Prostate gland (tissue), 2 donors: ENCODE measurements at places on chromosomes 7 and 10. TPM values are rescaled to one million over a fixed set of nuclear protein-coding genes. Genes with fewer than 3 reads are reported as not detected.

DNA sequence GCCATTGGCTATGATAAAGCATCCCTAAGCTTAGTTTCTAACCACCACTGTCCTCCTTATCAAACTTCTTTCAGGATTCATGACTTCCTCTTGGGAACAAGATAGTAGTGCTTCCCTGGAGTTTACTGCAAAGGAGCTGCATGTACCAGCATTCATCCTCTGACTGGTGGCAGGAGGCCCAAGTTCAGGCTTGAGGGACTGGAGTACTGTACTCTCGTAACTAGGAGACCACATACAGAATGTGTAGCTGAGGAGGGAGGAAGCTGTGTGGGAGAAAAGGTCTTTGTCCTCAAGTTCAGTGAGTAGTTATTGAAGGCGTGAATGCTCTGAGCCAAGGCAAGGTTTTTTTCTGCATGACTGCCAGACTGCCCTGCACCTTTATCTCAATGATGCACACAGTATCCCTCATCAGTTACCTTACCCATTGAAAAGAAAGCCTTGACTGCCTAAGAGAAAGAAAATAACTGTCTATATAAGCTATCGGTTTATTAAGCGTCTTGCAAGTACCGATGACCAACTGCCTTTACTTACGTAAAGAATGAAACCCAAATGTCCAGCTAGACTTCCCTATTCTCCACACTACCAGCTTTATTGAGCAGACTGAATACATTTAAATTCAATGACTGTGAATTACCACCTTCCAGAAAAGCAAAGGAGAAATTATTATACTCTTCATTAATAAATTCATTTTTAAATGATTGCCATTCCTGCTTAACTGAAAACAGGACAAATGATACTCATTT lies 12.8 kb downstream of the SCRN1 start:
- no peaks in the 10 kb centered on the region for H3K27me3 ChIP-seq
- no peak overlapping the region for H3K4me3 ChIP-seq
- no peak overlapping the region for H3K27ac ChIP-seq
- no peaks in the 10 kb centered on the region for H3K36me3 ChIP-seq

GRCh38 chr10:119786117-119786769 lies 60.4 kb downstream of the INPP5F start:
- no peak for DNase-seq
- H3K27me3 ChIP-seq = no peaks in the 10 kb centered on the region
- no peaks in the 10 kb centered on the region for H3K36me3 ChIP-seq
- H3K4me3 ChIP-seq = no peak overlapping the region

DNA sequence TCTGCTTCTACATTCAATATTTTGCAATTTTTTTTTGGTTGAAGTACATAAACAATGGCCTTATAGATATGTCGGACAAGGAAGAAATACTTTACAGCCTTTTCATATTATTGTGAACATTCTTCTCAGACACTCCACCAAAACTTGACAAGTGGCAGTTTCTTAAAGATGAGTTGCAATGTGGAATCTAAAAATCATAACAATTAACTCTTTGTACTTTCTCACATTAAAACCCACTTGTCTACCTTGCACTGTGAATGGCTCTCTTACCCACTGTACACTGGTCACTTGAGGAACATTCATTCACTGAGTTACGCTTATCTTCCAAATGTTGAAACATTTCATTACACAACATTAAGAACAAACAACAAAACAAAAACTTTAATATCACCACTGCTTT lies 44.2 kb downstream of the ARHGAP12 start:
- H3K4me3 ChIP-seq = no peak overlapping the region
- no peak for DNase-seq
- no peaks in the 10 kb centered on the region for H3K27me3 ChIP-seq
- no peaks in the 10 kb centered on the region for H3K4me1 ChIP-seq

GIMAP6 gene
- 10.8 TPM for total RNA-seq

- no peak for DNase-seq
- H3K4me1 ChIP-seq = peaks cover 11% of the 10 kb centered on the region
- H3K36me3 ChIP-seq = no peaks in the 10 kb centered on the region
- H3K4me3 ChIP-seq = no peak overlapping the region
- no peaks in the 10 kb centered on the region for H3K27me3 ChIP-seq
Observed at GRCh38 chr10:73169320-73169719, 1.4 kb downstream of the FAM149B1 start.

OR6V1 gene
- total RNA-seq = not detected

SMKR1 gene
- total RNA-seq = 6.6 TPM

- no peak overlapping the region for H3K4me3 ChIP-seq
- peaks cover 34% of the 10 kb centered on the region for H3K4me1 ChIP-seq
- H3K36me3 ChIP-seq = no peaks in the 10 kb centered on the region
- no peak overlapping the region for H3K27ac ChIP-seq
- H3K27me3 ChIP-seq = no peaks in the 10 kb centered on the region
- DNase-seq = no peak
Observed at GRCh38 chr7:36264123-36264801, 111.2 kb downstream of the EEPD1 start.

DNA sequence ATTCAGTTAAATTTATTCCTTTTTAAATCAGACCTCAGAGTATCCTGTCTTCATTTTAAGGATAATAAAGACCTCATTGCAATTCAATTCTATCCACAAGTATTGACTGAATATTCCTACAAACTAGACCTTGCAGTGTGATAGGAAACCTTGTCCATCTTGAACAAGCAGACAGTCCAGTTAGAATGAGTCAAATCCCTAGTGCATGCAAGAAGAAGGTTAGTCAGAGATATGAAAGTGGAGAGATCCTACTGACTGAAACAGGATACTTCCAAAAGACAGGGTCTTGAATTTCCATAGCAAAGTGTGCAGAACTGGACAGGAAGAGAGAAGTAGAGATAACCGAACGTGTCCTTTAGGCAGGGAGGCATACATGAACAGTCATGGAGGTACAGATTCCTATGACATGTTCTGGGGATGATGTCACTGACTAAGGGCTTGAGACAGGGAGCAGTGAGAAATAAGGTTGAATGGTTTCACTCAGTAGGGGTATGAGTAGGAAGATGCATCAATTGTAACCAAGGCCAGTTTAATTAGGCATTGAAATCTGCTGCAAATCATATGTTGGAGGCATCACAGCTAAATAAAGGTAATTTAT lies 45.2 kb downstream of the PPP1R3A start:
- no peaks in the 10 kb centered on the region for H3K27me3 ChIP-seq
- no peak overlapping the region for H3K4me3 ChIP-seq
- H3K4me1 ChIP-seq = no peaks in the 10 kb centered on the region
- H3K36me3 ChIP-seq = no peaks in the 10 kb centered on the region
- DNase-seq = no peak

DNA sequence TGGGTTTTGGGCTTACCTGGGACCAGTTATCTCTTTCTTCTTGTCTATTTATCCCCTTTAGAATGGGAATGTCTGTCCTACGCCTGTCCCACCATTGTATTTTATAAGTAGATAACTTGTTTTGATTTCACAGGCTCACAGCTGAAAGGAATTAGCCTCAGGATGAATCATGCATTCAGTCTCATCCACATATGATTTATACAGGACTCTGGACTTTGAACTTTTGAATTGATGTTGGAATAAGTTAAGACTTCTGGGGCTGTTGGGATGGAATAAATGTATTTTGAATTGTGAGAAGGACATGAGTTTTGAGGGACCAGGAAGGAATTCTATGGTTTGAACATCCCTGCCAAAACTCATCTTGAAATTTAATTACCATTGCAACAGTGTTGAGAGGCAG lies 112.6 kb downstream of the AMPH start:
- no peak for DNase-seq
- H3K4me1 ChIP-seq = no peaks in the 10 kb centered on the region
- no peaks in the 10 kb centered on the region for H3K36me3 ChIP-seq
- H3K27me3 ChIP-seq = no peaks in the 10 kb centered on the region
- H3K27ac ChIP-seq = no peak overlapping the region

- H3K27ac ChIP-seq = no peak overlapping the region
- H3K4me1 ChIP-seq = no peaks in the 10 kb centered on the region
- no peak for DNase-seq
- H3K36me3 ChIP-seq = no peaks in the 10 kb centered on the region
Observed at GRCh38 chr7:92748495-92748894, 87.9 kb downstream of the CDK6 start.

GRCh38 chr10:70503776-70504175 lies 25.2 kb downstream of the PALD1 start:
- no peaks in the 10 kb centered on the region for H3K36me3 ChIP-seq
- H3K27ac ChIP-seq = no peak overlapping the region
- no peaks in the 10 kb centered on the region for H3K27me3 ChIP-seq
- H3K4me3 ChIP-seq = no peak overlapping the region
- DNase-seq = no peak

PRKG1 gene
- 9.0 TPM for total RNA-seq

DNA sequence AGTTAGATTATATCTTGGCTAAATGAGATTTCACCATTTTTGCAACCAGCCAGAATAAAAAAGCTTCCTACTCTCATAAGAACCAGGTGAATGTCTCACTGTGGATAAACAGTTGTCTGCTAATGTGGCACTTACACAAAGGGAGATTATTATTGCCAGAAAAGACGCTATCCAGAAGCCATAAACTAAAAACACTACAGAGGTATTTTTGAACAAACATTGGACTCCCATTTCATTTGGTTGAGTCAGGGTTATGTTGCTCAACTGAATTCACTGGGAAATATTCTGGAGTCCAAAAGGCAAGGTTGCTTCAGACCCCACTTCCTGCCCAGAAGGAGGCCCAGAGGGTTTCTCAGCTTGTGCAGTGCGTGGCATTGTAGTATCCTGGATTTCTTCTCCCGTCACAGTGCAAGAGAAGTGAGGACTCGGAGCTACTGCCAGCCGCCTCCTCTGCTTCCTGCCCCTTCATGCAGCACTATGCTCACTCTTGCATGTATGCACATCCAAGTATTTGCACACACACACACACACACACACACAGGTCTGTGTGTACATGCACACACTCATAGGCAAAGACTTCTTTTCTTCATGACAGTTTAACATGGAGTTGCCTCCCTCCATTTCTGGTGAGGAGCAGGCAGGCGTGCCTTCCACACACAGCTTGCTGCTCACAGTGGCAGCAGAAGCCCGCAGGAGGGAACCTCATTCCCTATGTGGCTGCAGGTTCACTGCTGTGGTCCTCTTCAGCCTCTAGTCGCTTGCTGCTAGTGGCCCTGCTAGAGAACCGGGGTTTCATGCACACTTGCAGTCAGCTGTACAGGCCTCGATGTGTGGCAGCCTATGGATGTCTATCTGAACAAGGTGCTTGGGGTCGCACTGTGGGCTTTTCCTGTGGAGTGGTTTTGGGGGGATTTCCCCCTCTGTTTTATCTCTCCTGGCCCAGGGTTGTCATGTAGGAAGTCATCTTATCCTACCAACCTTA lies 10.1 kb downstream of the DENND10 start:
- no peak overlapping the region for H3K27ac ChIP-seq
- H3K27me3 ChIP-seq = no peaks in the 10 kb centered on the region
- H3K36me3 ChIP-seq = no peaks in the 10 kb centered on the region
- no peak overlapping the region for H3K4me3 ChIP-seq
- no peaks in the 10 kb centered on the region for H3K4me1 ChIP-seq

GRCh38 chr7:20083781-20084180 lies 133.4 kb downstream of the MACC1 start:
- no peaks in the 10 kb centered on the region for H3K36me3 ChIP-seq
- H3K27me3 ChIP-seq = no peaks in the 10 kb centered on the region
- DNase-seq = no peak

PRPS1L1 gene
- not detected for total RNA-seq

FEZF1 gene
- not detected for total RNA-seq

DNA sequence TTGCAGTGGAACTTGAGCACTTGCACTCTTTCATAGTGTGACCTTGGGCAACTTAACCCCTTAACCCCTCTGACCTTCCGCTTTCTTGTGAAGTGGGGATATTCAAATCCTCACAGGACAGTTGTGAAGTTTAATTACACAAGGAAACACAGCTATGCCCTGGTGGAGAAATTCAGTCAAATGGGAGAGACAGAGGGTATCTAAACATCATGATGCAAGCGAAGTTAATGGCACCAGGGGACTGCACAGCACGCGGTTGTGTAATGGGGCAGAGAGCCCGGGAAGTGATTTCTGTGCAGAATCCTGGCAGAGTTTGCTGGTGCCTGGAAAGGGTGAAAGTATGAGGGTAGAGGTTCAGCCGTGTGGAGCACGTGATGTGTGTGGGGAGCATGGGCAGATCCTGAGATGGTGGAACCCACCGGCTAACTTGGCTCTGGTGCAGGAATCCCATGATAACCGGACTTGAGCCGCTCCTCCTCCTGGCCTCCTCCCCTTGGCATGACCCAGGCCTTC lies 51.7 kb downstream of the SNX10 start:
- DNase-seq = no peak
- no peak overlapping the region for H3K27ac ChIP-seq
- H3K27me3 ChIP-seq = no peaks in the 10 kb centered on the region
- H3K4me1 ChIP-seq = no peaks in the 10 kb centered on the region

NPSR1 gene
- total RNA-seq = not detected

DNA sequence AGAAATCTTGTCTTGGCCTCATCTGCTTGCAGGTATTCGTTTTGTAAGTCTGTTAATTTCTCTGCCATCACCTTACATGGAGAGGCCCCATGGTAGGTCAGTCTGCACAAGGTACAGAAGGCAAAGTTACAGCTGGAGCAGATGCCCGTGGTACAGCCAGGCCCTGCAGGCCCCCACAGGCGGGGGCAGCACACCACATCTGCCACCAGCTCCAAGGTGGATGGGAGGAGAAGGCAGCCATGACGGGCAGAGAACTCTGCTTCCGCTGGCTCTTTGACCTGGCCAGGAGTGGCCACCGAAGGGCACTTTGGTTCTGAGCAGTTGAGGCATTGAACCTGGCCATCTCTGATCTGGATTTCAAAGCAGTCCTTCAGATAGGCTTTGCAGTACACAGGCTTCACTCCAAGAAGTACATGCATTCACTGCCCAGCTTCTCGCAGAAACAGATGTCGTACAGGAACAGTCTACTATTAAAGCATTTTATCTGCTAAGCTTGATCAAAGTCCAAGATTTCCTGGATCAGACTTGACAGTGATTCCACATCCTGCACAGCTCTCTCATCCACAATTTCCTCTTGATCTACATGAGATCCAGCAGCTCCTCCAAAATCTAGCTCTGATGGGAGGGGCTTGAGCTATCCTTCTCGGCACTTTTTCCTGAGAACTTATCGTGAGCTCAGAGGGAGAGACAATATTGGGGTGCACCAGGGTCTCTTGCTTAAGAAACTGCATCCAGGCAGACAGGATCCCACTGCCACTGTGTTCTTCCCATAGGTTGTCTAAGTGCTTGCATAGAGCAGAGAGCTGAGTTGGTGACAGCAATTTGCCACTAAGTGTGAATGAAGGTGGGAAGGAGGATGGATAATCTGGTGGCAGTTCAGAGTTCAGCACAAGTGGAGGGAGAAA lies 120.7 kb downstream of the TRRAP start:
- H3K4me3 ChIP-seq = no peak overlapping the region
- H3K36me3 ChIP-seq = no peaks in the 10 kb centered on the region
- DNase-seq = no peak
- no peaks in the 10 kb centered on the region for H3K27me3 ChIP-seq

- no peak overlapping the region for H3K27ac ChIP-seq
- no peak for DNase-seq
- H3K36me3 ChIP-seq = no peaks in the 10 kb centered on the region
- H3K4me1 ChIP-seq = no peaks in the 10 kb centered on the region
- no peaks in the 10 kb centered on the region for H3K27me3 ChIP-seq
- no peak overlapping the region for H3K4me3 ChIP-seq
Observed at GRCh38 chr10:91788527-91788926, 9.7 kb upstream of the TNKS2 start.

- no peak overlapping the region for H3K27ac ChIP-seq
- no peaks in the 10 kb centered on the region for H3K27me3 ChIP-seq
- H3K4me3 ChIP-seq = no peak overlapping the region
- no peaks in the 10 kb centered on the region for H3K36me3 ChIP-seq
Observed at GRCh38 chr7:115068220-115068619, 146.3 kb downstream of the MDFIC start.

HECW1 gene
- total RNA-seq = 10.3 TPM

GRCh38 chr7:35584990-35585389 lies 109.9 kb downstream of the HERPUD2 start:
- no peaks in the 10 kb centered on the region for H3K27me3 ChIP-seq
- H3K4me3 ChIP-seq = no peak overlapping the region
- no peak overlapping the region for H3K27ac ChIP-seq
- no peak for DNase-seq
- no peaks in the 10 kb centered on the region for H3K4me1 ChIP-seq
- no peaks in the 10 kb centered on the region for H3K36me3 ChIP-seq
